Muscle of back (tissue), 13 donors: ENCODE measurements at places on chromosomes 6 and 20. TPM values are rescaled to one million over a fixed set of nuclear protein-coding genes. Genes with fewer than 3 reads are reported as not detected.

Gene FAXC
- polyA plus RNA-seq: 2.3 TPM

Gene ADGRF4
- polyA plus RNA-seq: not detected

DNA sequence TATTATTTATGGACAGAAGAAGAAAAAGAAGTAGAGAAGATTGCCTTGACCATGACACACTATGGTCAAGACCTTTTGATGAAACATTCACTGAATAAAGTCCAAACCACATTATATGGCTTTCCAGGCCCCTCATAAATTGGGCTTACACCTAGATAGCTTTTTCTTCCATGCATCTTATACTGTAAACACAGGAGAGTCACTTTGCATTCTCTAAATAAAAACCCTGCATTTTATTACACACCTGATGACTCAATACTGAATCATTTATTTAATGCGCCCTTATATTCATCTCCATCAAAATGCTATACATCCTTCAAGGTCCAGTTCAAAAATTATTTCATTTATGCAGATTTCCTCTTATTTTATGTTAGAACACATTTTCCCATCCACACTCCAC lies 78.0 kb downstream of the COL21A1 start:
- no peak for DNase-seq

- DNase-seq: no peak
Measured at GRCh38 chr6:2175825-2176224, 69.6 kb downstream of the GMDS start.

DNA sequence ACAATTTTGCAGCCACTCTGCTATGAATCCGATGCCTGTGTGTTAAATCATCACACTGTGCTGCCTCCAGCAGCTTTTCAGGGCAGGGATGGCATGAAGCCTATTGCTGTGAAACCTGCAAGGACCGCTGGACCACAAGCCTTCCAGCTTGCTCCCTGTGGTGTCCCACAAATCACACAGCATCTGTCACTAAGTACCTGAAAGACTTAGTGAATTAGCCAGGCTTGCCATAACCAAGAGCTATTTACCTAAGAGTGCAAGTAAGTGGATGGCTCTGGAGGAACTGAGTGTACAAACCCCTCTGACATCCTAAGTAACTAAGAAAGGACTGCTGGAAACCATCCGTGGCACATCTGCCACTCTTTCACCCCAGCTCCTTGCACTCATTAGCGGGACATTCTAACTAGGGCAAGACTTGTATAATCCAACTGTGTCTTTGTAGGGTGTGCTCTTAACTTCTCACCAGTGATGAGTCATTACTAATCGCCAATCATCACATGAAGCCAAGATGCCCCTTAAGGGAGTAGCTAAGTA lies 34.7 kb downstream of the FOXQ1 start:
- no peak for DNase-seq

DNA sequence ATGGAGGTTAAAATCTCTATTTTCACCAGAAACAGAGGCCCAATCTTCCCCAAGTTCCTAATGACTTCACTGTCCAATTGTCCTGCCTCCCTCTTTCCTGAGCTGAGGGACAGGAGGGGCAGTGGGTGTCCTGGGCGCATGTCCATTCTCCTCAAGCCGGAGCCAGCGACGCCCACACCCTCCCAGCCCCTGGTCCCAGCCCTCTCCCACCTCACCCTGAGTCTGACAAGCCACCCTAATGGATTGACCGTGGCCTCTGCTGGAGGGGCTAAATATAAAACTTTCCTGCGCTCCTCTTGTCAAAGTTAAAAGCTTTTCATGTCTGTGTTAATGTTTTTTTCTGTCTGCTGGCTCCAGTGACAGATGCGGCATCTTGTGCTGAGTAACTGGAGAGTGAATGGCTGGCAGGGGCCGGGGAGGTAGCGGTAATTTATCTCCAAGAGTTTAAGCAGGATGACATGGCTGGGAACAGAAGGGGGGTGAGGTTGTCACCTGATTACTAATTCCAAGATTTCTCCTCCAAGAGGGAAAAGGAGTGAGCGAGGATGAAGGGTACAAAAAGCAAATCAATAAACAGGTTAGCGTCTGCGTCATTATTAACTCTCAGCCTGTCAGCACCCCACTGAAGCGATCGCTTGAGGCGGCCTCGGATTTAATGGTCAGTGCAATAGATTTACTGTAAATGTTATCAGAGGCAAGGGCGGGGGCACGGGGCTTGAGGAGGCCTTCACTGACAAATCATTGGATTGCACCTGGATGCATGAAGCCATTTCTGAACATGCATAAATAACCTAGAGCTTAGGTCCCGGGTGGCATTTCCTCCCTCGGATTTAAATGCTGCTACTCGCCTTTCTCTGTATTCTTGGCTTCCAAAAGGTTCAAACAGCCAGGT lies 118.1 kb upstream of the MAFB start:
- DNase-seq: no peak
